Endothelial cell (in vitro differentiated cells): ENCODE measurements at places on chromosomes 4 and X. TPM values are rescaled to one million over a fixed set of nuclear protein-coding genes. Genes with fewer than 3 reads are reported as not detected.

GRCh38 chr4:94302191-94302590 lies 40.4 kb downstream of the HPGDS start:
- no peak for DNase-seq
- H3K4me1 ChIP-seq: peaks cover 15% of the 10 kb centered on the region
- H3K27ac ChIP-seq: no peak overlapping the region
- peaks cover 4% of the 10 kb centered on the region for H3K27me3 ChIP-seq
- H3K36me3 ChIP-seq: no peaks in the 10 kb centered on the region

GRCh38 chrX:23334848-23335599 lies at the start of gene PTCHD1:
TSS of gene PTCHD1 (plus strand) at chrX:23334849. CDS start at chrX:23334876, 27 bp downstream.
- H3K27ac ChIP-seq: no peak within 1 kb of the TSS
- H3K27me3 ChIP-seq: peaks cover 10% of the 10 kb centered on the region
- no peaks in the 10 kb centered on the region for H3K36me3 ChIP-seq
- H3K4me3 ChIP-seq: peak within 1 kb of the TSS; percentile 90
- DNase-seq: no peak

DNA sequence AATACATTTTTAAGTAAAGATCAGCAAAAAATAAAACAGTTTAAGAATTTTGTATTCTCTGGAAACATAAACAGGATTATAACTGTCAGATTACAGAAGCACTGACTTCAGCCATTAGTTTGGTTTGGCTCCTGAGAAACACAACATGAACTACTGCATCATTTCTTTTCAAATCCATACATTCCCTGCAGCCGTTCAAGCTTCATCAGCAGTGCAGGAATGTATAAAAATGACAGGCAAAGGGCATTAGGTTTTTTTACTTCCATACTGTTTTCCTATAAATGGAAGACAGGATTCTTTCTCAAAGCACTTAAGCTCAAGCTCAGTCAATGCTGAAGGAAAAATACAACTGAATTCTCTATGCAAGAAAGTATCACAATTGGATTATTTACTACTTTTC lies 4.2 kb upstream of the MAB21L2 start:
- no peak overlapping the region for H3K4me3 ChIP-seq
- no peak for DNase-seq
- no peak overlapping the region for H3K27ac ChIP-seq
- peaks cover 26% of the 10 kb centered on the region for H3K4me1 ChIP-seq
- peaks cover 25% of the 10 kb centered on the region for H3K27me3 ChIP-seq
- H3K36me3 ChIP-seq: peaks cover 4% of the 10 kb centered on the region

- H3K27ac ChIP-seq: no peak overlapping the region
- no peak overlapping the region for H3K4me3 ChIP-seq
- no peaks in the 10 kb centered on the region for H3K36me3 ChIP-seq
- no peak for DNase-seq
- no peaks in the 10 kb centered on the region for H3K27me3 ChIP-seq
These were observed 119.0 kb upstream of the MID1 start for GRCh38 chrX:10739426-10739825.

- H3K27me3 ChIP-seq: peaks cover 2% of the 10 kb centered on the region
- DNase-seq: no peak
- H3K36me3 ChIP-seq: peaks cover 12% of the 10 kb centered on the region
- peaks cover 8% of the 10 kb centered on the region for H3K4me1 ChIP-seq
These were observed 62.8 kb downstream of the SNX25 start for GRCh38 chr4:185272245-185272644.

Gene CLGN
- 21.6 TPM for total RNA-seq

DNA sequence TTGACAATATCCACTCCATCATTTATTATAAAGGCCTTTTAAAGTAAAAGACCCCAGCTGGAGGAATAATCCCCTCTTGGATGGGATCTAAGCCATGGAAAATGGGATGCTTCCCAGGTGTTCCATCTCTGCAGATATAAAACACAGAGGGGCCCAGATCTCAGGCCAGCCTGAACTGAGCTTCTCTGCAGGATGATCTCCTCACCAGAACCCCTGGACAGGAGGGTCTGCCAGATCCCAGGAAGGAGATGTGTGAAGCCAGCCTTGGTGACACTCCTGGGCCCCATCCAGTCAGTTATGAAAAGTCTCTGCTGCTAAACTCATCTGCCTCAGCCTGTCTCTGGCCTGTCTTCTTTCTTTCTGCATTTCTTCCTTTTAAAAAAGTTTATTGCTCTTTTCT lies 56.7 kb downstream of the HTRA3 start:
- no peak overlapping the region for H3K27ac ChIP-seq
- peaks cover 2% of the 10 kb centered on the region for H3K27me3 ChIP-seq
- H3K4me3 ChIP-seq: no peak overlapping the region
- peaks cover 4% of the 10 kb centered on the region for H3K36me3 ChIP-seq

Gene BBS7
- total RNA-seq: 20.4 TPM

- peaks cover 55% of the 10 kb centered on the region for H3K4me1 ChIP-seq
- peaks cover 6% of the 10 kb centered on the region for H3K36me3 ChIP-seq
- peak overlapping the region; percentile 99 for H3K27ac ChIP-seq
- no peak for DNase-seq
- peaks cover 2% of the 10 kb centered on the region for H3K27me3 ChIP-seq
These were observed 202.7 kb downstream of the SPRY1 start for GRCh38 chr4:123599061-123599919.

DNA sequence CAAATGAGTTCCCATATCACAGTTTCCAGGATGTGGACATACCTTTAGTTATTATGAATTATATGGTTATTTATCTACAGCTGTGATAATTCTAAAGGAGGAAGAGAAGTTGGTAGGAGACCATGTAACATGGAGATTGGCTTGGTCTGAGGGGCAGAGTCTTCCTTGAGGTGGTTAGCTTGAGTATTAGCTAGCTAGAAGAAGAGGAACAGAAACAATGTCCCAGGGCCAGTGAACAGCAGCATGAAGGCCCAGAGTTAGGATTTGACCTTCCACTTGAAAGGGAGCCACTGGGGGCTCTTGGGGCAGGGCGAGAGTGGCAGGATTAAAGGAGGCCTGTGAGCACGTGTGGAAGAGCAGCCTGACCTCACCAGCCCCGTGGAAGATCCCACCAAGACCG lies 5.6 kb upstream of the JAKMIP1 start:
- H3K4me3 ChIP-seq: no peak overlapping the region
- no peaks in the 10 kb centered on the region for H3K36me3 ChIP-seq
- peaks cover 14% of the 10 kb centered on the region for H3K27me3 ChIP-seq

- no peak overlapping the region for H3K4me3 ChIP-seq
- DNase-seq: no peak
- H3K4me1 ChIP-seq: peaks cover 2% of the 10 kb centered on the region
- peaks cover 12% of the 10 kb centered on the region for H3K36me3 ChIP-seq
- no peaks in the 10 kb centered on the region for H3K27me3 ChIP-seq
- no peak overlapping the region for H3K27ac ChIP-seq
These were observed 6.8 kb upstream of the S100G start for GRCh38 chrX:16643176-16643575.

GRCh38 chrX:10397349-10397748 lies 223.0 kb downstream of the MID1 start:
- DNase-seq: no peak
- H3K27me3 ChIP-seq: no peaks in the 10 kb centered on the region
- H3K4me1 ChIP-seq: peaks cover 2% of the 10 kb centered on the region
- H3K4me3 ChIP-seq: no peak overlapping the region

DNA sequence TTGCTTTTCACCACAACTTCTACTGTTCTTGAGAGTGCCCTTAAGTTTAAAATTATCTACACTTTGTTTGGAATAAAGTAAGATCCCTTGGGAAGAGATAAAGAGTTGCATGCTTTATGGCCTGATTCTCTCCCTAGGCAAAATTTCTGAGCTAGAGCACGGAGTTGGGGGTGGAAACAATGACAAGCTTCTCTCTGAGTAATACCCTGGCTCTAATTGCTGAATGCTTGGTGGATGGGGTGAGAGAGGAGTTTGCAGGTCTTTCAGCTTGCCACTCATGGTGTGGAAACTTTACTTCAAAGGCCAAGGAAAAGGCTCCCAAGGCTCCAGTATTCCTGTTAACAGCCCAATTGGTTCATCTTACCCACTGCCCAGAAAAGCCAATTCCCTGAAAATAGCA lies 26.1 kb upstream of the PRDM8 start:
- no peak overlapping the region for H3K27ac ChIP-seq
- DNase-seq: no peak
- H3K27me3 ChIP-seq: no peaks in the 10 kb centered on the region
- H3K36me3 ChIP-seq: no peaks in the 10 kb centered on the region

Gene COQ2
- 14.1 TPM for total RNA-seq

DNA sequence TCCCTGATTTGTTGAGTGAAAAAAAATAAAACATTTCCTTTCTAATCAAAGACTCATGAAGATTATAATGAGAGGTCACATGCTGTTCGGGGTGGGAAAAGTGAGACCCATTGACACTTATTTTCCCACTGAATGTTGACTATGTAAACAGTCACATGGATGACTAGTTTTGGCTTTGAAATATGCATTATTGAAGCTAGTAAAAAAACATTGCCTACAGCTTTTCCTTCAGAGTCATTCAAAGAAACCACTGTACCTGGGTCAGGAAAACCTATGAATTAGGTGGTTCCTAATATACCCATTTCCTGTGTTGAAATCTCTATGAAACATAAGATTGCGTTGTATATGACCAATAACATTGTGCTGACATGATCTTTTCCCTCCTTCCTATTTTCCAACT lies 251.2 kb downstream of the CFAP299 start:
- H3K36me3 ChIP-seq: no peaks in the 10 kb centered on the region
- no peak overlapping the region for H3K4me3 ChIP-seq

- DNase-seq: no peak
- no peaks in the 10 kb centered on the region for H3K27me3 ChIP-seq
- H3K4me1 ChIP-seq: no peaks in the 10 kb centered on the region
- no peaks in the 10 kb centered on the region for H3K36me3 ChIP-seq
These were observed 21.0 kb upstream of the BMP15 start for GRCh38 chrX:50889582-50889981.

DNA sequence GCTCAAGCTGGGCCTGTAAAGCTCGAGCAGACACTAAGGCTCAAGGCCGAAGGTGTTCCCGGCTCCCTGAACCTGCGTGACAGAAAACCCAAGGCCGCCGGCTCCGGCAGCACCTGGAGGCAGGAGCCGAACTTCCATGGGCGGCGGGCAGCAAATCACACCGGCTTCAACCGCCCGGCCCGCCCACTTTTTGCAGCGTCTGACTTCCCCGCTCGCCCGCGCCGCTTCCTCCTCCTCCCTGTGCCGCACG lies 940 bp upstream of the NSD2 start:
- peak; percentile 81 for DNase-seq
- H3K27ac ChIP-seq: no peak overlapping the region
- H3K36me3 ChIP-seq: no peaks in the 10 kb centered on the region
- H3K4me3 ChIP-seq: peak overlapping the region; percentile 90

DNA sequence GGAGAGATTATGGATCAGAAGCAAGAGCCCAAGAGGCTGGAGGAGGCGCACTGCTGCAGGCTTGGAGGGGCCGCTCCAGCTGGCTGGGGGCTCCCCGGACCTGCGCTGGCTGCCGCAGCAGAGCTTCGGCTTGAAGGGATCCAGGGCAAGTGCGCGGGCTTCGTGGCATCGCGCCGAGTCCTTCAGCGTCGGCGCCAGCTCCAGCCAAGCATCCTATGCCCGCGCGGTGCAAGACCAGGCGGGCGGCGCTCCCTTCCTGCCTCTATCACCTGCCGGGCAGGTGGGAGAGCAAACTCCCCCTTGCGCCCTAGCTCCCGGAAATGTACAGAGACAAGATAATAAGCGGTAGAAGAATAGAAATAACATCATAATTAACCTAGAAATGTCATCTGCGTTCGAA lies 10.5 kb upstream of the UCP1 start:
- H3K4me3 ChIP-seq: no peak overlapping the region
- no peak for DNase-seq
- no peak overlapping the region for H3K27ac ChIP-seq
- no peaks in the 10 kb centered on the region for H3K36me3 ChIP-seq
- no peaks in the 10 kb centered on the region for H3K4me1 ChIP-seq
- H3K27me3 ChIP-seq: no peaks in the 10 kb centered on the region

DNA sequence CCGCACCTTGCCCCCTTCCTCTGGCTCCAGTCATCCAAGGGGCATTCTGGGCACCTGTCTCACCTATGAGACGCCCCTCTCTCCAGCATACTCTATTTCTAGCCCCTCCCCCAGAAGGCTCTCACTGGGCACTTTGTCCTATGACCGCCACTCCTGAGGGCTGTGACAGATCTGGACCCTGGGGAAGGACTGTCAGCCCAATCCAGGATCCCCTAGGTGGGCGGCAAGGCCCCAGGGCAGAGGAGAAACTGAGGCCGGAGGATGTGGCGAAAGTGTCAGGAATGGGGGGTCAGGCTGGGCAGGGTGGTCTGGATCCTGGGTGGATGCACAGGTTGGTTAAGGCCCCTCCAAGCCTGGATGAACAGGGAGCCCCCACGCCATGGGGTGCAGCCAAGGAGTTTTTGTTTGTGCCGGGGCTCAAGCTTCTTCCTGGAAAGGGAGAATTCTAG lies 16.2 kb upstream of the NAT8L start:
- H3K27me3 ChIP-seq: peaks cover 5% of the 10 kb centered on the region
- H3K36me3 ChIP-seq: peaks cover 4% of the 10 kb centered on the region
- no peaks in the 10 kb centered on the region for H3K4me1 ChIP-seq
- DNase-seq: no peak
- peak overlapping the region; percentile 85 for H3K4me3 ChIP-seq
- H3K27ac ChIP-seq: no peak overlapping the region

Gene PITX2
- total RNA-seq: 11.9 TPM

Gene LAMTOR3
- 41.8 TPM for total RNA-seq

GRCh38 chr4:78621395-78621794 lies 69.8 kb downstream of the ANXA3 start:
- H3K27ac ChIP-seq: no peak overlapping the region
- no peaks in the 10 kb centered on the region for H3K27me3 ChIP-seq
- H3K4me1 ChIP-seq: peaks cover 33% of the 10 kb centered on the region
- H3K4me3 ChIP-seq: no peak overlapping the region
- no peak for DNase-seq
- peaks cover 11% of the 10 kb centered on the region for H3K36me3 ChIP-seq

GRCh38 chr4:3199653-3200422 lies 49.1 kb upstream of the MSANTD1 start:
- peaks cover 41% of the 10 kb centered on the region for H3K4me1 ChIP-seq
- no peak for DNase-seq
- H3K27me3 ChIP-seq: peaks cover 6% of the 10 kb centered on the region
- peaks cover 20% of the 10 kb centered on the region for H3K36me3 ChIP-seq

Gene SSX3
- not detected for total RNA-seq

DNA sequence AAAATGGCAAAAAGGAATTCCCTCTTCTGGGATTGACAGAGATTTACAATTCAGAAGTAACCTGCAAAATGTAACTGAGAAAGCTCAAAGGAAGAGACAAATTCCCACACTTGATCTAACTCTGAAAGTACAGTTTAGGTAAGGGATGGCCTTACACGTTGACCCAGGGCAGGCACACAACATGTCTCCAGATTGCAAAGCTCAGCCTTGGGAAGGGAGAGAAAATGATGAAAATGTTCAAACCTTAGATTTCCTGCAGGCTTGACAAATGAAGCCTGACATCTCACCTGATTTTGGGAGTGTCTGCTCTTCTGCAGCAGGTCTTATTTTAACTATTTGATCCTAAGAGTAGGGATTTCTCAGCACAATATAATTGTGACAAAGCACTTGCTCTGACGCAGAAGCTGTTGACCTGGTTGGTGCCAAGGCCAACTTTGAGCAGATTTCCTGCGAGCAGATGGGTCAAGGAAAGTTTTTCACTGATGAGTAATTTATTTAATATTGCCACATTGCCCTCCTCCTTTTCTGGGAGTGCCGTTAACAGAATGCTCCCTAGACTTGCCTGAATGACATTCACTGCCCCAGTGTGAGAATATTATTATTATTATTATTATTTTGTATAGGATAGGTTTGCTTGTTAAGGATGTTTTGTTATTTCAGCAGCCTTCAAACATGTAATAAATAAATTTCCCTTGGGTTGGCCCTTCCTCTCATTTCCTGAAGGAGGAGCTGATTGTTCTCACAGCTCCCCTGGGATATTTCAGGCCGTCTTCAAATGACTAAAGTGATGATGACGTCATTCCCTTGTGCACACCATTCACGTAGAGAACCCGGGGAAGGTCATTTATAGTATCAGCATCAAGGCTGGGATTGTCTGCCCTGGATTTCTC lies 157.1 kb downstream of the VEGFC start:
- H3K4me1 ChIP-seq: no peaks in the 10 kb centered on the region
- H3K4me3 ChIP-seq: no peak overlapping the region
- H3K36me3 ChIP-seq: no peaks in the 10 kb centered on the region
- peaks cover 2% of the 10 kb centered on the region for H3K27me3 ChIP-seq
- DNase-seq: no peak
- H3K27ac ChIP-seq: no peak overlapping the region
